ENCODE measurements at places on chromosomes 4 and X.

GRCh38 chr4:138235419-138235952, 6.7 kb downstream of the SLC7A11 start:
- DNase-seq = no peak

GRCh38 chr4:40552536-40552935, 77.1 kb downstream of the RBM47 start:
- DNase-seq = no peak

DNA sequence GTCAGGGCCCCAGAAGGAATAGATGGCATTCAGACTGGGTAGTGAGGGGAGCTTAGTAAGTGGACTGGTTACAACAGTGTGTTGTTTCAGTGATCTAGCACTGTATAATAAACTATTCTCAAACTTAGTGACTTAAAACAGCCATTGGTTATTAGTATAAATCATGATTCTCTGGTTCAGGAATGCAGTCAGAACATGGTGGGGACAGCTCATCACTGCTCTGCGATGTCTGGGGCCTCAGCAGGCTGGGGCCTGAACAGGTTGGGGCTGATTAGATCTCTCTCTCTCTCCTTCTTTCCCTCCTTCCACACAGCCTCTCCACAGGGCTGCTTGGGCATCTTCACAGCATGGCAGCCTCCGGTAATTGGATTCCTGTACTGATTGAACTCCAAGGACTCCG, 160.4 kb downstream of the GATB start:
- DNase-seq = no peak

DNA sequence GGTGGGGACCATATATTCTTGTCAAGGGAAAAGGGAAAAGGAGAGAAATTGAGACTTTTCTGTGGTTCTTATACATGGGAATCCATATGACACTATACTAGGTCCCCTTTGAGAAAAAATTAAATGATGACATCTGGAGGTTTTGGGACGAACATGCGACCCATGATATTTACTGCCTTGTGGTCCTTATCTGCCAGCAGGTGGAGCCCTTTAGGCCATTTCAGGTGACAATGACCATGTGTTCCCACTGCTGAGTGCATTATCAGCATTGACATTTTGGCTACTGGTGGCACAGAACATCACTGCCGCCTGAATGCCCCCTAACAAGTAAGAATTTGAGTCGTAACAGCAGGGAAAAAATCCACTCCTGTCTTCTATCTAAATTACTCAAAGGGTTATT, 843.4 kb downstream of the FSTL5 start:
- no peak for DNase-seq

DNA sequence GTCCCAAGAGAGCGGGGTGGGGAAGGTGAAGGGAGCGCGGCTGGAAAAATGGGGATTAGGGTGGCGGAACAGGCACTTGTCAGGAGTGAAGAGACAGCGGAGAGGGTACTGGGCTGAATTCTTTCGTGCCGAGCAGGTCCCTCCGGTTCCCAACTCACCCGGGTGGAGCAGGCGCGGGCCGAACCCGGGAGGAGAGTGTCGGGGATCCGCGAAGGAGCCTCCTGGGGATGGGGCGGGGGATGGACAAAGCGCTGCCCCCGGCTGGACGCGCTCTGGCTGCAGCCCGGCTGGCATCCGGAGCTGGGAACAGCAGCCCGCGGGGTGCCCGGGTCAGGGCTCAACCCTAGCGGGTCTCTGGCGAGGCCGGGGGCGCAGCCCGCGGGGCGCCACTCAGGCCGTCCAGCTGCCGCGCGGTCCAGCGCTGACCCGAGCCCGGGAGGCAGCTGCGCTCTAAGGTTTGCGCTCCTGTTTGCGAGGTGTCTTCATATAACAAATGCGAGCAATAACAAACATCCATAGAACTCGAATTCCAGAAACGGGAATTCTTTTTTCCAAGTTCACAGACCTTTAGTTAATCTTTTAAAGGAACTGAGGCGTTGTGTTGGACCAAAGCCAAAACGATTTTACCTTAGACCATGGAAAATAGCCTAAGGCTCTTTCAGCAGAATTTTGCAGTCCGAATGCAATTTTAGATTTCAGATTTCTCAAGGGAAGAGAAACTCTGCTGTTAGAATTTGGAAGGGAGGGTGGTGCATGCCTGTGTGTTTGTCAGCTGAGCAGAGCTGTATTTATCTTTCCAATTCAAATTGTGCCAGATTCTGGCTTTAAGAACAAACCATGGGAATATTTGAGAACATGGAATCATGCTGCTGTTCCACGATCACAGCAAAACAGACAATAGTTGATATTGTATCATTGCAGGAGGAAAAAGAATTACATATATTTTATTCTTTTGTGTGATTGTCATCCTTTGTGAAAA, 744 bp downstream of the NPY5R start:
- peak; percentile 65 for DNase-seq

DNA sequence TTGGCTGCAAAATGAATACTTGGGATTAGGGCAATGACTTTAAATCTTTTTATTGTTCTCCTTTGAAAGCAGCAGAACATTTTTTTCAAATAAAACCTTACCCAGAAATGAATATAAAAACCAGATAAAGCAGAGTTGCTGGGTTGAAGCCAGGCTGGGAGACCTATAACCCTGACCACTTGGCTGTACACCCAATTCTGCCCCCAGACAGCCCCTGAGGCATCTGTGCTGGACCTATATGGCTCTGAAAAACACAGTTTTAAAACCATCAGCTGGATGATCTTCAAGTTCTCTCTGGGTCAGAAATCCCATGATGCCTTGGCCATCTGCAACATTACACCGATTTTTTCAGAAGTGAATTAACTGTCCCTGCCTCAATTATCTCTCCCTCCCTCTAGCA, 23.7 kb upstream of the GLRA2 start:
- DNase-seq = no peak

DNA sequence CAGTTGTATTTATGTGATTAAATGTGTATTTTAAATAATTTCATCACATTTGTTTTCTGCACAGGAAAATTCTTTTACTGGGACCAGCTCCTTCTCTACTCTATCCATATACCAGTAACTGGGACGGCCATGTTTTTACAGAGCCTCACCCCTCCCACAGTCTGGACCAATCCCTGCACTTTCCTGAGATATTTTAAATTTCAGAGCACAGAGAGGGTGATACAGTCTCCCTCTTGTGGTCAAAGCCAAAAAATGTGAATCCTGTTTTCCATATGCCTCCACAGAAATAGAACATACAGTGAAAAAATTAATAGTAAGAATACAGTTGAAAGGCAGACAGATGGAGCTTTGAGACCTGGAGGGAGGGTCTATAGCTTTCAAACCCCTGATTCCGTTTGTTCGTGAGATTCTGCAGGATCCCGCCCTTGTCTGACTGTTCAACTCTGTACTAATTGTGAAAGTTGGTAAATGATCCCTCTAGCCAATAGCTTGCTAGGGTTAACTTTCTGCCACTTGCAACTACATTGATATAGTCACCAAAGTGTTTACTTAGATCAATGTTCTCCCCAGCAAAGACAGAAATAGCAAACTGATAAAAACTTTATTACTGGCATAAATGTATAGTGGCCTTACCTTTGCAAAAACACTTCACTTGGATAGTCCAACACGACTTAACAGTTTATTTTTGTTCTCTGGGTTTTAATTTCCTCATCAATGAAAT, 172.2 kb downstream of the PPARGC1A start:
- no peak for DNase-seq

DNA sequence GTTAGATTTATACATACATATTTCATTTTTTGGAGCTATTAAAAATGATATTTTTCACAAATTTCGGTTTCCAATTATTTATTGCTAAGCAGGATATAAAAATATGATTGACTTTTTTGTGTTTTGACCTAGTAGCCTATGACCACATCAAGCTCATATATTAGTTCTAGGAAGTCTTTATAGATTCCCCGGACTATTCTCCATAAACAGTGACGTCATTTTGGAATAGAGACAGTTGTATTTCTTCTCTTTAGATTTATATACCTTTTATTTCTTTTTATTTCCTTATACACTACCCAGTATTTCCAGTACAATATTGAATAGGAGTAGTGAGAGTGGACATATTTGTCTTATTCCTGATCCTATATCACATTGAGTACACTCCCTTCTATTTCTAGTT, 31.8 kb downstream of the DDX53 start:
- DNase-seq = no peak

DNA sequence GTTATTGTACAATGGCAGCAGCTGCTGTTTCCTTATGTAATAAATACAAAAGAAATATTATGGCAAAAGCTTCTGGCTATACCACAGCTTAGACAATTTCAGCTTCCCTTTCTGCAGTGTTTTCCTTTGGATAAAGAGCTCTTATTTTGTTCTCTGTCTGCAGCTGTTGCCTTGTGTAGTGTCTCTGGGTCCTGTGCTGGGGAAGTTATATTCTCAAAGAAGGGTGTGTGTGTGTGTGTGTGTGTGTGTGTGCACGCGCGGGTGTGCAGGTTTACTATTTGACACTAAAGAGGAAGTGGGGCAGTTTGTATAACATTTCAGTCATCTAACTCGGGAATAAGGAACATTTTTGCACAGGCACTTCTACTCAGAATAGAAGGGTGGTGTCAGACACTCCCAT, 83.6 kb downstream of the REPS2 start:
- no peak for DNase-seq

GRCh38 chr4:26284536-26284935, 36.3 kb upstream of the RBPJ start:
- no peak for DNase-seq

DNA sequence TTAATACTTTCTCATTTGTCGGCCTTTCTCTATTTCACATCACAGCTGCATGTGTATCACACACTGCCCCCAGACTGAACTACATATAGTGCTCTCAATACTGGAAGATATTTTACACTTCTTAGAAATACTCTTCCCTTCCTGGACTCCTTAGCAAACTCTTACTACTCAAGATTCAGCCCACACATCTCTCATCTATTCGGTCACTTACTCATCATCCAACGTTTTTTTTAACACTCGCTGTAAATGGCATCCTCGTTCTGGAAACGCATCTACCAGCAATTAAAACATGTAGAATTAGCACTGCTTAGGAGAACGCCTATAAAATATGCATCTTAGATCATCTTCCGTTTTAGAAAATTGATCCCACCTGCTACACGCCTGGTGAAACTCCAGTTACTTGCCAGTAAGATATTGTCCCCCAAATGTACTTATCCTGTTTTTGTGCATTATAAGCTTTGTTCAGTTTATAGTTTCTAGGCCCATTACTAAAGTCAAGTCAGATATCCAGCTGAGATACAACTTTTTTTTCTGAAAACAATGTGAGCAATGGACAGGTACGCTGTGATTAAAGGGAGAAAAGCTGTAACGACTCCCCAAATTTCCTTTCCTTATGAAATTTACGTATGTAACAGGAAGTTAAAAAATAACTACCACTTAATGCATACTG, 1.0 kb downstream of the LRP2BP start:
- DNase-seq = no peak

GRCh38 chr4:102343964-102344519, 1.2 kb downstream of the SLC39A8 start:
- DNase-seq = no peak

DNA sequence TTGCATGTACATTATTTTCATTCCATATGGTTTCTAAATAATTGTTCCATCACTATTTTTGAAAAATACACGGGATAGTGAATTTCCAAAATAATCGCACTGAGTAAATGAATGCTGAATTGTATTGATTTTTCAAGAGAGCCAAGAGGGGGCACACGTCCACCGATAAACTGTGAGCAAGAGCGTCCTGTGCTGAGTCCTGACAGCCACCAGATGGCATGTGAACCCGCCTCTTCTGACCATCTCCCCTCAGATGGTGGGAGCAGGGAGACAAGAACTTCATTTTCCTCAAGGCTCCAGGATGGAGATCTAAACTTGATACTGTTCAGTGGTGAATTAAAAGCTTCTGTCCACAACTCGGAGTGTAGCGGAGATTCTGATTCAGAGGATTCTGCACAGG, 30.6 kb upstream of the IL9R start:
- DNase-seq = no peak

DNA sequence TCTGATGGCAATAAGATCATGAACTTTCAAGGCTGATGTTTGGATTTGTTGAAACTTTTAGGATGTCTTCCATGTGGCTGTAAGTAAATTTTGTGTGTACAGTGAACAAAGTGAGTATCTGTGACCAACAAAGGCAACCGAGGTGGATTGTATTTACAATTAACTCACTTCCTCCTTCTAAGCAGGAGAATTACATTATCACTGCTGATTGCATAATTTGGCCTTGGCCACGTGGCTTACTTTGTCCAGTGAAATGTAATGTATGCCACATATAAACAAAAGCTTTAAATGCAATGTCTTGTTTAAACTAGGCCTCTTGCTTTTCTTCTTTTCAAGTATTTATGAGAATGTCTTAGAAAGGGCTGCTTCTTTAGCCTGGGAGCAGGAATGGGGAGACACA, 66.3 kb upstream of the MAD2L1 start:
- no peak for DNase-seq

DNA sequence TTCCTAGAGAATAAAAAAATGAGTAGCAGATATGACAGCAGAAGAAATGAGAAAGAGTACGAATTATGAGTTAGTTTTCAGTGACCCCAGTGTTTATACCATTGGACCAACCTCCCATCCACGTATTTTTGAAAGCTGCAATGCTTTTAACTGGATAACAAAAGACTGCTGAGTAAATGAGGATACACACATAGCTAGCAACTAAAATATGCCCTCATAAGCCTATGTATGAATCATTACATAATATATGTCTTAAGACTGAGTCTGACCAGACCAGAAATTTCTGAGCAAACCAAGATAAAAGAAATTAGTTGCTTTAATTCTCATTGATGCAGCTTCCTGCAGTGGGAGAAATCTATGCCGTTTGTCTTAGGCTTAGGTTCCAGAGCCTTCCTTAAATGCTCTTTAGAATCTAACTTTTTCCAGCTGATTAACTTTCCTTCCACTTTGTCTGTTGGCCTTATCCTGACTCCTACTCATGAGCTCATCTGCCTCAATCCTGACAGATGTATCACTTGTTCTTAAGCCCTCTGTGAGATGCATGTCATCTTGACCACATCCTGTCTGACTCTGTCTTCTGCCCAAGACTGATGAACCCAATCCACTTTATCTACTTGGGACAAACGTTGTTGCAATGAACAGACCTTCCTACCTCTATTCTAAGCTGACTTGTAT, 301.4 kb upstream of the AADAT start:
- no peak for DNase-seq

DNA sequence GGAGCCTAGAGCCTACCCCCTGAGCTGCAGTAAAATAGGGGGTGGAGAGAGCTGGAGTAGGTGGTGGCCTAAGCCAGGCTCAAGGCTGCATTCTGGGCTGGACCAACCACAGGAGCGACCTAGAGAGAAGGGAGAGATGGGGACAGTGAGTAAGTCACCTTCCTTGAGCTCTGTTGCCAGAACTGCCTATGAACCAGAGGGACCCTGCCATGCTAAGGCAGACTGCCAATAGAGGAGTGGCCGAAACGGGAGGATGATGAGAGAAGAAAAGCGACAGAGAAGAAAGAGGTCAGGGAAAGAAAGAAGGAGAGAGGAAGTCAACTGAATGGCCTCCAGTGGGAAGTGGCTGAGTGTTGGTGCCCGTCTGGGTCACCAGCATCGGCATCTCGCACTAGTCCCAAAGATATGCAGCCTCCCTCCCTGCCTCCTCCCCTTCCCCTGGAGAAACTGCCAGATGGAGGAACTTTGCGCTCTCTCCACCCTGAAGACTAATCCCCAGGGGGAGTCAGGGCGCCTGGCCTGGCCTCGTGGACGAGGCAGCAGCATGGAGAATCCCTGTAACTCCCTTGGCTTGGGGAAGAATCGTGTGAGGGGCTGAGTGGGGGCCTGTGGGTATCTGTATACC, 28.8 kb downstream of the ELF4 start:
- no peak for DNase-seq
